ENCODE measurements at places on chromosomes 7 and 10.
A peak's percentile ranks its signal among the peaks of the same experiment; 100 is the strongest.

GRCh38 chr7:2000153-2000687 is 232.5 kb downstream of the MAD1L1 start:
- no peak for DNase-seq

DNA sequence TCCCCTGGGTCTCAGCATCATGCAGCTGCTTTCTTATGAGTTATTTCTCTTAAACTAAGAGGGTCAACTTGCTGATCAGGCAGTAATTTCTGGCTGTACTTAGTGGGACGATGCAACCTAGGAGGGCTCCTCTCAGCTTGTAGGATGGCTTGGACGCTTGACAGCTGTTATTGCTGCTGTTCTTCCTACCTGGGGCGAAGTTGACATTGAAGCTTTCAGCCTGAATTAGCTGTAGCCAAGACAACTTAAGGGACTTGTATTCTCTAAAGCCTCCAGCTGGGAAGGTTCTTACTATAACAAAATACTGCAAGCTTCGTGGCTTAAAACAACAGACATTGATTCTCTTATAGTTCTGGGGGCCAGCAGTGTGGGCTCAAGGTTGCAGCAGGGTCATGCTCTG is 224.9 kb downstream of the ACTR3B start:
- no peak for DNase-seq

- peak; percentile 61 for DNase-seq
These were observed 158.6 kb upstream of the LYZL1 start for GRCh38 chr10:29130190-29130673.

GRCh38 chr7:92013611-92014010 is 72.9 kb downstream of the AKAP9 start:
- DNase-seq, result no peak

DNA sequence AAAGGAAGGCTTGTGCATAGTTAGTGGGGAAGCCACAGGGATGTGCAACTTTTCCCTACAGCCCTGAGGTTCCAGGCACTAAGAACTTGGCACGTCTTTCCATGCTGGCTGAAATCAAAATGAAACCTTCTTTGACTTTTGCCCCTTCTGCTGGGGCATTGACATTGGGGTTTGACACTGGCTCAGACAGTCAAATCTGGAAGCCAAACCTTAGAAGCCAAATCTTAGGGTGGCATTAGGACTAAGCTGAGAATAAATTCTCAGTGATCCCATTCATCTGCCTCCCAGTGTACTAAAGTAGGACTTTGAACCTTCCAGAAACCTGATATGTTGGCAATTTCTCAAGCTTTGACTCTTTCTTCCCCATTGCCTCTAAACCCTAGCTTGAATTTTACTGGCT is 31.3 kb upstream of the INSYN2A start:
- DNase-seq, result peak; percentile 22

- peak; percentile 63 for DNase-seq
These were observed 245.6 kb downstream of the BICC1 start for GRCh38 chr10:58758321-58758720.

GRCh38 chr7:108419961-108420908 is 36.0 kb downstream of the NRCAM start:
- no peak for DNase-seq

DNA sequence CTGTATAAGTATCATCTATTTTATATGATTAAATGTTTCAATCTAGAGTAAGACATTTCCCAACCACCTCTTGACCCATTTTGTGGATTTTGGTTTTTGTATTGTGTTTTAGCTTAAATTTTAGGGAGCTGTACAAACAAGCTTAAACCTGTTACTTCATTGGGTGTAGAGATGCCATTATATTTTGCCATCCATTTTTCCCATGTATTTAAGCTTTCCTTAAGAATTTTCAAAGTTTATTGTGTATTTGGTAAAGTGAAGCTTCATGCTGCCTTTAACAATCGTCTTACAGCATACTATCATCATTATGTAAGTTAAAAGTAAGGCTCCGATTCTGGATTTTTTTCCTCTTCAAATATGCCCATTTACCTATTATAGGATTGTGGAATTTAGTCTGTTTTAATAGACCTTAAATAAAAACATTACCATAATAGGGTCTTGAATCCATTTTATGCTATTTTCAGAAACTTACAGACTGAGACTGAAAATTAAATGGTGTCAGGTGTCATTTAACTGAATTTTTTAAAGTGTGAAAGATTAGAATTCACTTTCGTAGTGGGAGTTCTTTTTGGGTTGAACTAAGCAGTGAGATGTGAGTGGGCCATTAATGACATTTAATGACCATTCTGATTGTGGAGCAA is 2.2 kb downstream of the KMT2E start:
- no peak for DNase-seq

DNA sequence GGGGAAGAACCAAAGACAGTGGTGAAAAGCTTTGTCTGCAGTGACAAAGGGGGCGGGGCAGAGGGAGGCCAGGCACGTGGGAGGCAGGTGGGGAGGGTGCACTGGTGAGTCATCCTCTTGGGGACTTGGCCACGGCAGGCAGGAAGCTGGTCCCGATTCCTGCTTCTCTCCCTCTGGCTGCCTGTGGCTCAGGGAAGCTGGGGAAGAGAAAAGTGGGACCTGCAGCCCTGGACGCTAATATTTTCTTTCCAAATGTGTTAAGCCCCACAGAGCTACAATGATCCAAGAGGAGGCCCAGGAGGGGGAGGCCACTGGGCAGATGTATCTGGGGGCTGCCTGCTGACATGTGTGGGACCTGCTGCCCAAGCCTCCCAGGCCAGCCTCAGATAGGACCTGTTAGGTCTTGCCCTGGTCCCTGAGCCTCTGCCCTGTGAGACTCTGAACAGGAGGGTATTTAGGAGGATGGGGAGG is 231.8 kb downstream of the KCNMA1 start:
- DNase-seq, result peak; percentile 74

- DNase-seq, result no peak
These were observed 9.3 kb downstream of the DAGLB start for GRCh38 chr7:6438427-6438826.

- DNase-seq, result no peak
These were observed 323.7 kb downstream of the CDK14 start for GRCh38 chr7:90919816-90920215.

DNA sequence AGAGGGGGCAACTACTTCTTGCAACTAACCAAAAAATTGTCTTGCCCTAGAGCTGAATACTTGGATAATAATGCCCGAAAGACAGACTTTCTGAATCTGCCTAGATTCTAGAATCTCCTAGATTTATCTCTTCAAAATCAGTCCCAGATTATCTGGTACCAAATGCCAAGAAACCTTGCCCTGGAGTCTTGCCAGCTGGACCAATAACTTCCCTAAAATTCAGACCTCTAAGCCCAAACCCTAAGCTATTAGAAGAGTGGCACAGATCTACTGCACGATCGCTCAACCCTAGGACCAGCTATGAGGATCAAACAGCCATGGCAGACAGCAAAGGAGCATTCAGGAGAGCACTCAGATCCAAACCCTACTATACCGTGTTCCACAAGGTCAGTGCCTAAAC is 45.0 kb downstream of the ARMH3 start:
- no peak for DNase-seq

DNA sequence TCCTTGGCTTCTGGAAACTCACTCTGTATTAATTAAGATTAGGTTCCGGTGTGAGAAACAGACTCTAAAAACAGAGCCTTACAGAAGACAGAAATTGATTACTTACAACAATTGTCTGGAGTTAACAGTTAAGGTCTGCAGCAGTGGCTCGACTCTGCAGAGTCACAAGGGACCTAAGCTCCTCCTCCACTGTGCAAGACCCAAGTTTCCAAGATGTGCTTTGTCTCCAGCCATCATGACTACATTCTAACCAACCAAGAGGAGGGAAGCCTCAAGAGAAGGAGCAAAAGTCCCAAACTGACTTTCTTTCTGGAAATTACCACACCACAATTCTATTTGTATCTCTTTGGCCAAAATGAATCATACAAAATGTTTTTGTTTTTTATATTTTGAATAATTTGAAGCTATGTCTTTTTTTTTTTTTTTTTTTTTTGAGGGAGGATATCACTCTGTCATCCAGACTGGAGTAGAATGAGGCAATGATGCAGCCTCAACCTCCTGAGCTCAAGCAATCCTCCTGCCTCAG is 14.2 kb upstream of the ODAD2 start:
- DNase-seq, result no peak

- no peak for DNase-seq
These were observed 34.9 kb downstream of the PRKAR2B start for GRCh38 chr7:107079212-107079940.

DNA sequence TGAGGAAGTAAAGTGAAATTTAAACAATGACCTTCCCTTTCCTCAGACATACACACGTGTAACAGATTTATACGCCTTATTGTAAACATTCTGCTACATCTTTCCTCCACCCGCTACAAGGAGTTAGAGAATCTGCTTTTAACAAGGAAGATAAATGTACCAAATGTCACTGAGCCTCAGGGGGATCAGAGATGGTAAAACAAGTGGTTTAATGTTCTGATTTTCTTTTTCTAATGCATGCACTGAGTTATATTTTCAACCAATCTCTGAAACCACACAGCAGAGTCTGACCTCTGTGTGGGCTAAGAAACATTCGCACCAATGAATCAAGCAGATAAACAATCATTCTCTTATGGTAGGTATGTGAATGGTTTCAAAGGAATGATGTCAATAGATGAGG is 599.5 kb downstream of the ARL4A start:
- DNase-seq, result no peak

DNA sequence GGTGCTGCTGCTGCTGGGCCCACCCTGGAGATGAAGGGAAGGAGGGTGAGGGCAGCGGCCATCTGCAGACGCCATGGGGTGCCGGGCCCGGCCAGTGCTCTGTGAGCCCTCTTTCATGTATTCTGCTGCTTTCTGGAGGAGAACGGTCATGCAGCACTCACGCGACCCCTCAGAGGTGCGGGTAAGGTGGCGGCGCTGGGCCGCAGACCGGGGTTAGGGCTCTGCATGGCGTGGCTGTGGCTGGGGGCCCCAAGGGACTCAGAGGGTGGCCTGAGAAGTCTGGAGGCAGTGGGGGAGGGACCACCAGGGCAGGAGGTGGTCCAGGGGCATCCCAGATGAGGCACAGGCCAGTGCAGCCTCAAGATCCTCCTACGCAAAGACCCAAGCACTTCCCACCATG is 275.5 kb downstream of the ELFN1 start:
- DNase-seq, result no peak

DNA sequence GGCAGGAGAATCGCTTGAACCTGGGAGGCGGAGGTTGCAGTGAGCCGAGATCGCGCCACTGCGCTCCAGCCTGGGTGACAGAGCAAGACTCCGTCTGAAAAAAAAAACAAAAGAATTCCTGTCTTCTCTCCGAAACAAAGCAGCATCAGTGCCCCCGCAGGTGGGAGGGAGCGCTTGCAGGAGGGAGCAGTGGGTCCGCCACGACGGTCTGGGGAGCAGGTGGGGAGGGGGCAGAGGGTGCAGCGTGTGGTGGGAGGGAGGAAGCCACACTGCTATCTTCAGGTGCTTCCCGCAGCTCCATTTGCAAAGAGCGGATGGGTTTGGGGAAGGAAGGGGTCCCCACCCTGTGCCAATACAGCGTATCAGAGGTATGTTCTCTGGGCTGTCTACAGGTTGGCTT is 31.7 kb downstream of the LIMK1 start:
- no peak for DNase-seq

GRCh38 chr10:74151879-74152722 is 1.1 kb downstream of the ADK start:
- DNase-seq, result no peak

DNA sequence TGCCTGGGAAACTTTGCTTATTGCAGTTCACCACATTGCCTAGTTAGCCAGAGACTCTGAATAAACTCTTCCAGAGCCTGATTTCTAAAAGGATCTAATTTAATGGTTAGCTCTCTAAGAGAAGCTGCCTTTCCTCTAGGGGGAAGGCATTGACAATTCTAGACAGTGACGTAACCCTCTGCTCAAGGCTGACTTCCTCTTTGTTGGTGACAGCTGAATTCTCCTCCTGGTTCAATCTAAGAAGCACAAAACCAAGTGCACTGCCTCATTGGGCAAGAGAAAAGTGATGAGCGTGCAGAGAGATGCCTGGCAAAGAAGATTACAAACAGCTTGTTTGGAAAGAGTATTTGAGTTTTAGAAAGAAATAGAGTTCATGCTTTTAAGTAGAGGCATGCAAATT is 102.7 kb downstream of the MACC1 start:
- peak; percentile 12 for DNase-seq

DNA sequence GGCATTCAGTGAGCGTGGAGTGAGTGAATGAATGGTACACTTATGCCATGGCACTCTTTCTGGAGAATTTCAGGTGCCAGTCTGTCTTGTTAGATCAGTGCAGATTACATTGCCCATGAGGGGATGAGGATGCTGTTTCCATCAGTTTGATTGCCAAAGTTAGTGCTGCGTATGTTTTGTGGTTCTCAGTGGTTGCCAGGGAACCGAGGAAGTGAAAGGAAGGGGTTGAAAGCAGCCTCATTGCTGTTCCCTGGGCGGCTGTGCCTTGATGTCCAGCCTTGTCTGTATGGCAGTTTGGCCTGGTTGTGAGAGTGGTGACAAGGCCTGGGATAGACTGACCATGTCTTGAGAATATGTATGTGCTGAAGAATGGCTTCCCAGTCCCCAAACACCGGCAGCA is 30.2 kb downstream of the WBP1L start:
- no peak for DNase-seq

- no peak for DNase-seq
These were observed 56.8 kb downstream of the MGMT start for GRCh38 chr10:129523723-129524316.

- DNase-seq, result peak; percentile 78
These were observed 287.8 kb downstream of the PHF14 start for GRCh38 chr7:11261470-11261869.

Data from renal cortical epithelial cell (primary cell).